ENCODE measurements at places on chromosomes 2 and 18.

DNA sequence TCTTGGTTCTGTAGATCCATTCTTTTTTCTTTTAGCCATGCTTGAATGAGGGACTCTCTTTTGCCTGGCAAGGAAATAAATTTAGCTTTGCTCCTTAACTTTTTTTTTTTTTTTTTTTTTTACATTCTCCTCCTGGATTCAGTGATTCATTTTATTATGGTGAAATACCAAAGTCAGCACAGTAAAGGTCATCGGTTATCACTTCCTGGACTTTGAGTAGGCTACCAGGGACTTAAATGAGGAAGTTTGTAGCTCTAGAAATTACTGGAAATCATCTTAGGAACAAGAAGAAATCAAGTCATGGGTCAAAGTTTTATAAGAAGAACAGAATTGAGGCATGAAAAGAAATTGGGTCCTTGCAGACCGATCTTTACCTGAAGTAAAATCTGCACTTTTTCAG lies 75.0 kb downstream of the SOCS6 start:
- DNase-seq: no peak

DNA sequence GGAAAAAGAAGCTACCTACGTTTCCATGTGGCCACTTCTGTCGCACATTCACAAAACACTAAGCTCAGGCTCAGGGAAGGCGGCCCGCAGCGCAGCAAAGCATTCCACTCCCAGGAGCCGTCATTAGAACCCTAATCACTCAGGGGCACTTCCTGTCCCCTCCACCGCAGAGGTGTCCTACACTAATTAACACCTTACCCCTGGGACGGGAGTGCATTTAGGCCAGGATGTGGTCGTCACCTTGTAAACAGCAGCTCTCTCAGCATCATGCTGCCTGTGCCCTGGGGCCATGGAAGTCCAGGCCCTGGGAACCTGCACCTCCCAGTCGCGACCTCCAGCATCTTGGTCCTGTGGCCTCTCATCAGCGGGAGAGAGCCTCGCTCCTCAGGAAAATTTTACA lies 359.8 kb upstream of the SALL3 start:
- no peak for DNase-seq

- DNase-seq: no peak
Measured at GRCh38 chr2:2933426-2933825, 444.2 kb downstream of the EIPR1 start.

- no peak for DNase-seq
Measured at GRCh38 chr2:163312713-163313112, 423.1 kb downstream of the FIGN start.

DNA sequence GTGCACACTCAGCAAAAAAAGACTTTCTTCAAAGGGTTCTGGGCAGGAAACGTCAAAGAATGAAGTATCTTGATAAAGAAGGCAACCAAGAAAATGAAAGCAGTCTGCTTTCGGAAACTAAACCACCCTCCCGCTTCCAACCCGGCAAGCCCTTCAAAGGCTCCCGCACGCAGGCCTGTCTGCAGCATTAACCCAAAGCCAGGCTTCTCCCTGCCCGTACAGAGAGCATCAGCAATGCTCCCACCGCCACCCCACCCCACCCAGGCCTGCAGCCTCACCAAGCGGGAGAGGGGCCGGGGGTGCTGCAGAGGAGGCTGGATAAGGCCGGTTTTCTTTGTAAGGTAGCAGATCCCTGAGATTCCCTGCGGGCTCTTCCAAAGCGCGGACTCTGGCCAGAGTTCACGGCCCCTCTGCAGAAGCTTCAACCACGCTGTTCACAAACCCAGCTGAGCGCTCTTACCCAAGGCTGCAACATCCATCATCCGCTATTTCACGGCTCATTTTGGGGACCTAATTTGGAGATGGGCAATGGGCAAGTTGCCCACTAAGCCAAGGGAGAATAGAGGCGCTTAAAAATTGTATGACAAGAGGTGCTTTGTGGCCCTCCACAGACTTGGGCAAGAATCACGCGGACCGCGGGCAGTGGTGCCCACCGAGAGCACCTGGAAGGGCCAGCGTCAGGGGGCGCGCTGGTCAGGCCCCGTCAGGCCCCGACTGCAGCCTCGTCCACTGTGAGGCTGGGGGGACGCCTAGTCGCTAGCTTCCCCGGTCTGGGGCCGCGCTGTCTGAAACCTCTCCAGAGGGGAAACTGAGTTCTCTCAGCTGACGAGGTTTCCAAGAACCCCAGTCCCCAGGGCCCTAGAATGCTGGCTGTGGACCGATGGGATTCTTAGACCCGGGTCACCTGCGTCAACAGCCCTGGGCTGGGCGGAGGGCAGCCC lies 225.4 kb upstream of the ID2 start:
- no peak for DNase-seq

DNA sequence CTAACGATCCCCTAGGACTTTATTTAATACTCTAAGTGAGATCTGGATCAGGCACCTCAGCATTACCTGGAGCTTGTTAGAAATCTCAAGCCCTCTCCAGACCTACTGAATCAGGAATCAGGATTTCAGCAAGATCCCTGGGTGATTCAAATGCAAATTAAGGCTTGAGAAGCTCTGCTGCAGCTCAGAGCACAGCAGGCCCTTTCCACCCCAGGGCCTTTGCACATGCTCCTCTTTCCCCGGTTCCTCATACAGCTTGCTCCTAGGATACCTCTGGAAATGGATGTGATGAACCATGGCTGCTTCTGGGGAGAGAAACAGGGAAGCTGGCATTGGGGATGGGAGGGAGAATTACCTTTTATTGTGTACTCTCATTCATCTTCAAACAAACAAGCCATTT lies 40.3 kb upstream of the MGAT4A start:
- DNase-seq: no peak

GRCh38 chr2:227528803-227529202 lies 56.8 kb downstream of the AGFG1 start:
- no peak for DNase-seq

- no peak for DNase-seq
Measured at GRCh38 chr18:69947361-69948133, at the start of gene CD226. CD226 (minus strand) TSS chr18:69947873; CDS start chr18:69947406, 467 bp downstream.

DNA sequence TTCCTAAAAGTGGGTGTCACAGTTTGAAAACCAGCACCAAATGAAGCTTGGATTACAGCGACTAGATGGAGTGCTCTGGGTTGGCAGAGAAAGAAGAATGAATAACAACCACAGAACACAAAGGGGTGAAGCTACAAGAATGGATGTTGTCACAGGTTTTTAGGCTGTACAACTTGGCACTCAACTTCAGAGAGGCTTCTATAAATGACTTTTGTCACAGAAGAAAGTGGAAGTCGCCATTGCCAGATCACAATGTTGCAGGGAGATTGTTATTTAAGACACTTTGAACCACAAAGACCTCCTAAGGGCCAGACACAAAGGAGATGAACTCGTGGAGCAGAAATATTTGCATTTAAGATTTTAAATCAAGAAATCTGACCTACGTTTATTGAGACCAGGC lies 354.2 kb downstream of the CDH7 start:
- no peak for DNase-seq

GRCh38 chr2:15640261-15640711 lies 48.6 kb downstream of the DDX1 start:
- no peak for DNase-seq

DNA sequence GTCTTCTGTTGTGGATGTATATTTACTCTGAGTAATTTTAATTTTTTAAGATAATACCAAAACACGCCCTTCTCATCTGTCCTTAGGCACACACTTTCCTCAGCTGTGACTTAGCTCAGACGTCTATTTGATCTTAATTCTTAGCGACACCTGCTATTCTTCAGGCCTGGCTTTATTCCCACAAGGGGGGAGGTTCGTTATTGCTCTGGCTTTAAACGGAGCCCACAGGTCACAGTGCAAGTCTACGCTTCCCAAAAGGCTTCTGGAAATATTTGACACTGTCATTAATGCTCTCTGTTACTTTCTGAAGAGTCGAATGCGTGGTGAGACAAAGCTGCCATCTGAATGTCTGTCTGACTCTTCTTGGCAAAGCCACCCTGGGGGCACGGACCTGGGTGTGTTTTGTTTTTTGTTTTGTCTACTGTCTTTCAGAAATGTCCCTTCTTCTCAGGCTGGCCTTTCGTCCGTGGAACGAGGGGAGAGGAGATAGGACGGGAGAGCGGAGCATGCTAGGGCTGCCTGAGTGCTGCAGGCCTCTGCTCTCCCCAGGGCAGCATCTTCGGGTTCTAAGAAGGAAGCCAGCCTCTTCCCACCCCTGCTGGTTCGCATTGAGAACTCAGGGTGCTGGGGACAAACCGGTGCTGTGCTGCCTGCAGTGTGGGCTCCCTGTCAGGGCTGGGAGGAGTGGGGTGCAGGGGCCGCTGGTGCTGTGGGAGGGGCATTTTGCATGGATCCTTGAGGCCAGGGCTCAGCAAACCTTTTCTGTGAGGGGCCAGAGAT lies 61.9 kb downstream of the ASAP2 start:
- no peak for DNase-seq

- no peak for DNase-seq
Measured at GRCh38 chr2:1538663-1539062, 125.4 kb downstream of the TPO start.

GRCh38 chr18:68693091-68693815 lies 21.7 kb downstream of the TMX3 start:
- DNase-seq: peak; percentile 34

DNA sequence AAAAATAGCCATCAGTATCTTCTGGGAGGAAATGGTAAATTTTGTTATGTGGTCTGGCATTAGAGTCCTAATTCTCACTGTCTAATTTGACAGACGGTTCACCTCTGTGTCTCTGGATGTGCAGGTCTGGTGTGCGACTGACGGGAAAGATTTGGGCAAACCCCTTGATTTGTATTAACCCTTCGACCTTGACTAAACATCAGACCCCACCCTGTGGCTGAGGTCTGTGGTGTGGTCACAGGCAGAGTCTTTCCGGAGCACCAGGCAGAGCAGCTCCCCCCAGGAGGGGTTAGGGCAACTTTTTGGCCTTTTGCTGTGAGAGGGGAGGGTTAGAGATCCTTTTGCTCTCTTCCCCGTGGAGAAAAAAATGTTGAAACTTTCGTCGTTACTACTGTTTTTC lies 6.4 kb downstream of the TWIST2 start:
- DNase-seq: no peak

DNA sequence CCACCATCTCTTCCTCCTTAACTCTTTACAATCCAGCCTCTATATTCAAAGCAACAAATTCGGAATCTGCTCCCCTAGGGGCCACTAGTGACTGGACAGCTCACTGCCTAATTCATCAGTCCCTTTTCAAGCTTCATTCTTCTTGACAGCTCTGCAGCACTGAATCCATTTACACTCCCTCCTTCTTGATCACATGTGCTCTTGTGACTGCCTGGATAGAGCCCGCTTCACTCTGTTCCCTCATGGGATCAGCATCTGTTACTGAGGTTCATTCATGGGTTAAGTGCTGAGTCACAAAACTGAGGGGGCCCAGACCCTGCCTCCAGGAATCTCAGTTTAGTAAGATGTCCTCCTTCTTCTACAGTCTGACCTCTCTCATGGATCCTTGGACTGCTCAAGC lies 81.5 kb downstream of the CYRIA start:
- no peak for DNase-seq

DNA sequence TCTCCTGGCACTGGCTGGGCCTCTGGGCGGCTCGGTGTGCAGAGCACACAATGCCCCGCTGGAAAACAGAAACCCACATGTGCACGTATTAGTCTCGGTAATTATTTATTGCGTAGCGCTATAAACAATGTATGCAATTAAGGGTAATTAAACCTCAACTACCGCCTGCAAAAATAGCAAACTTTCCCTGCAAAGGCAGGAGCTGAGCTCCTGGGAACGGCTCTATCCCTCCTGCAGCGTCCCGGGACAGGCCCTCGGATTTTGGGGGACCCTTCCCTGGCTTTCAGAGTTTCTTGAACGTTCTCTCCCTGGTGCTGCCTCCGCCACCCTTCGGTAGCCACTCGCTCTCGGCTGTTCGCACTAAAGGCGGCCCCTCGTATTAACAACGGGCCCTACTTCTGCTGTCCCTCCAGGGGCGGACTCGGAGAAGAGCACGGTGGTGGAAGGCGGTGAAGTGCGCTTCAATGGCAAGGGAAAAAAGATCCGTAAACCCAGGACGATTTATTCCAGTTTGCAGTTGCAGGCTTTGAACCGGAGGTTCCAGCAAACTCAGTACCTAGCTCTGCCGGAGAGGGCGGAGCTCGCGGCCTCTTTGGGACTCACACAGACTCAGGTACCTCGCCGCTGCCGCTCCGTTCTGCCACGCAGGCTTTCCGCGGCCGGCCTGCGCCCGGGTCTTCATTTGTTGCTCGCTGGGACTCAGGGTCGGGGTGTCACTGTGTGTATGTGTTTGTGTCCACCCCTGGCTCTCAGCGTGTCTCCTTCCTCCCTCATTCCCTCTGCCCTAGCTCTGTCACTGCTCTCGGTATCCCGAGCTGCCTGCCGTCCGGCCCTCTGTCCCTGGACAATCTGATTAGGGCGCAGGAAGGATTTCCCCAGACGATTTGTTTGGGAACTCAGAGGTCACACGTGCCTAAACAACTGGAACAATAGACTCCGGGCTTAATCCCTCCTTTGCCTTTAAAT lies 1.2 kb downstream of the DLX1 start:
- peak; percentile 33 for DNase-seq

DNA sequence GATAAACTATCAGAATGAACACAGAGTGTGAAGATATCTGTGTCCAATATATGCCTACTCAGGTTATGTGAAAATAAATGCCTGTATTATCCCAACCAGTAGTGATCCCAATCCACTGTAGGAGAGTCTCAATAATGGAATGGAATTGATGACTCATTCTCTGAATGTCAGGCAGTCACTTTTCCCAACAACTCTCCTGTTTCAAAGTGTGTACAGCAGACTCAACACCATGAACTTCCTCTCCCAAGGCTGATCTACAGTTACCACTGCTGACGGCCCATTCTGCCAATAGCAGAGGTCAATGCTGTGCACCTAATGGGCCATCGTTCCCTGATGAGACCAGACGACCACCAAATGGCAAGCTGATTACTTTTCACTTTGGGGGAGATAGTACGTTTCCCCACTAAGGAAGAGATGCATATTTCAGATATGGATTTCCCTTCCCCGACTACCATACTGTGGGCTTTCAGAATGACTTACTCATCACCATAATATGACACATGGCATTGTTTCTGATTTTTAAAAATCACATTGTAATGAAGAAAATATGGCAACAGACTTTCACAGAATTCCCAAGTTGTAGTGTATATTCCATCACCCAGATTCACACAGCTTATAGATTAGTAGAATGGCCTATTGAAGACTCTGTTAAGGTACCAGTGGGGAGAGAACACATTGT lies 601.7 kb upstream of the VRK2 start:
- DNase-seq: no peak

Data from left hindlimb (tissue), 1 donor.